ENCODE measurements at places on chromosomes 12 and 14.

GRCh38 chr14:59776468-59776867, 94.1 kb downstream of the RTN1 start:
- no peak for DNase-seq

- no peak for DNase-seq
Measured at GRCh38 chr12:1797011-1797901, 23.1 kb upstream of the LRTM2 start.

DNA sequence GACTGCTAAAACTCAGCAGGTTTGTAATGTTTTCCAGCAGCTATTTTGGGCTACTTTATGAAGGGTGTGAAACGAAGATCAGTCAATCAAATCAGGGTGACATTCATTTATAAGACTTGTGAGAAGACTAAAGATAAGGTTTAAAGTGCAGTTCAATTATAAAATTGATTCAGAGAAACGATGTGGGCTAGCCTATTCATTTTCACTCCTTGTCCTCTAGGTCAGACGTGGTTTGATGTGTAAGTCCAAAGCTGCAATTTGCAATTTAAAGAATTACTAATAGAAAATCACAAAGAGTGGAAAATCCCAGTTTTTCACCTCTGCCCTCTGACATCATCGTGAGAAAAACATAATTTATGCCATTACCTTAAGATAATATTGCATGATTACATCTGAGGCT, 243.5 kb upstream of the NOVA1 start:
- DNase-seq, result no peak

DNA sequence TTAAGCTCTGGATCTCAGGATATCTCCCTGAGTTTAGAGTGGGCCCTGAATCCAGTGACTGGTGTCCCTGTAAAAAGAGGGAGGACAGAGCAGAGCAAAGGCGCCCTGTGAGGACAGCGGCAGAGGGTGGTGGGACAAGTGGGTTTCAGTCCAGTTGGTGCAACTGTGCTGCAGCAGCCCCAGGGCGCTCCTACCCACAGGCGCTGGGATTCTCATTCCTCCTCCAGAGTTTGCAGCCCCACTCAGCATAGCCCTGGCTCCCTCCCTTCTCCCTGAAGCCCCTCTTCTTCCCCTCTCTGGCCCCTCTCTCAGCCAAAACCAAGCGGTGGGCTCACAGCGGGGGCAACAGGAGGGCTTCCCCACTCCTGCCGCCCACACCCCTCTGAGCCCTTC, 1.6 kb downstream of the TMEM179 start:
- DNase-seq, result no peak

- no peak for DNase-seq
Measured at GRCh38 chr14:30623412-30624131, 1.5 kb downstream of the SCFD1 start.

DNA sequence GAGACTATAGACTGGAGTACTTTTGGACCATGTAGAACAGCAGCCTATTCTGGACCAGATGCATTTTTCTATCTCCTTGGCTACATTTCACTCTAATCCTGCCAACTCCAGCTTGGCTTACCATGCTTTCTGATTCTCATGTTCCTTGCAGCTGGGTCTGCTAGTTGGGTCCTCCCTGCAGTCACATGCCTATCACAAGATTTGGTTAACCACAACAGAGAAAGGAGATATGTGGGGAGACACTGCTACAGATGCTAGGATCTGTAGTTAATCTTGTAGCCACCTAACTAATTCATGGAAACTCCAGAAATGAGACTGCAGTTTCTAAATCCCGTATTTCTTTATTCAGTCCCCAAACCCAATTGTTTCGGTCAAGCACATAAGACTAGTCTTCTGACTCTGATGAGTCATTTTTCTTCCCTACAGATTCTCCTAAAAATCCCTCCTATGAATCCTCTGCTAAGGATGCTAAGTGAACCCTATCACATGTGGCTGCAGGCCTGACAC, 410.6 kb downstream of the DAD1 start:
- no peak for DNase-seq

GRCh38 chr14:99432485-99432884, 48.2 kb downstream of the SETD3 start:
- no peak for DNase-seq

GRCh38 chr12:97292588-97292987, 170.0 kb upstream of the RMST start:
- DNase-seq, result no peak

- no peak for DNase-seq
Measured at GRCh38 chr12:102484017-102484416, 3.7 kb upstream of the IGF1 start.

DNA sequence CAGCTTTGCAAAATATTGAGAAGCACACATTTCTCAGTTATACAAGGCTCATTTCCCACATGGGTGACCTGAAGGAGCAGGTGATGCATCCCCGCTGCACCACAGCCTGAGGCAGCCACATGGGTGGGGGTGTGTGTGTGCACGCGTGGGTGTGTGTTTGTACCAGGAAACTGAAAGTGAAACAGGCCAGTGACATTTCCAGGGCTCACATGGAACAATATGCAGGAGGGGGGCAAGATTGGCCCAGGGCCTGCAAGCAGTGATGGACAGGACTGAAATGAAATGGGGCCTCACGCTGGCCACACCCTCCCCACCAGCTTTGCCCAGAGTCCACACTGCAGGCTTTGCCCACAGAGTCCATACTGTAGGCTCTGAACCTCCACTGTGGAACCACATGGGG, 154.2 kb upstream of the PARP11 start:
- DNase-seq, result no peak

Data from fibroblast of villous mesenchyme (primary cell).